ENCODE measurements at places on chromosomes 12 and 14.

DNA sequence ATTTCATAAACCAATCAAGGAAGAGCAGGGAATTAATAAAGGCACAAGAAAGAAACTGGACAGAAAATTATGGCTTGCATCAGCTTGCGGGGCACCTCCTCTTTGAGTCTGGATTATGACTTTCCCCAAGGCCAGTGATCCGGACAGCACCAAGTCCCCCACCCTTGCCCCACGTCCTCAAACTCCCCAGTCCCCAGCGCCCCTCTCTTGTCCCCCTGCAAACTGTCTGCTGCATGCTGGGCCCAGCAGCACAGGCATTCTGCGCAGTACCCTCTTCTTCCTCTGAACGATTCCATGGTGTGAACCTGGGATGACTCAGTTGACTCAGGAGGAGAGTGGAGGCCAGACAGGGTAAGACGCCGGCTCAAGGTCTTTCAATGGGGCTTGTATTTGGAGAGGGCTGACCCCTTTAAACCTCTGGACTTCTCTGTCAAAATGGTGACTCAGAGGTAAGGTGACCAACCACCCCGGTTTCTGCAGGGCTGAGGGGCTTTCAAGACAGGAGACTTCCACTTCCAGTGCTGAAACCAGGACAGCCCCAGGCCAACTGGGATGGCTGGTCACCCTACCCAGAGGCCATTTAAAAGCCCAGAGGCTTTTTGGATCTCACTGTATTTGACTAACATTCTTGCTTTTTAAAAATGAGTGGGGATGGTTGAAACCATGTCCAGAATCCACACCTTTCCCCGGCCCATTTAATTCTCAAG lies 13.5 kb downstream of the C14orf132 start:
- DNase-seq: no peak

DNA sequence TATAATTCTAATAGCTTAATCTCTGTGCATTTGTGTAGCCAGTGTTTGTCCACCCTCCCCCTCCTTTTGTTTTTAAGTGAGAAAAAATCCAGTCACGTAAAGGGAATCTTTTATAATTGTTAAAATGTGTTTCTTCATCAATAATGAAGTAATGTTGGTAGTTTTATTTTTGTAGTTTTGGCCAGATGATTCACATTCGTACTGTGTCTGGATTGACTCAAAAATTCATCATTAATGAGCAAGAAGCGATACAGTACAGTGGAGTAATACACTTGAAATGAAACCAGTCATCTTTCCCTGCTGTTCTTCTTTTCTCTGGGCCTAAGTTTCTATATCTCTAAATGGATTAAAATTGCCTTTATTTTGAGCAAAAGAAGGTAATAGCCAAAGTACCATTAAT lies 86.5 kb downstream of the SRGAP1 start:
- no peak for DNase-seq

DNA sequence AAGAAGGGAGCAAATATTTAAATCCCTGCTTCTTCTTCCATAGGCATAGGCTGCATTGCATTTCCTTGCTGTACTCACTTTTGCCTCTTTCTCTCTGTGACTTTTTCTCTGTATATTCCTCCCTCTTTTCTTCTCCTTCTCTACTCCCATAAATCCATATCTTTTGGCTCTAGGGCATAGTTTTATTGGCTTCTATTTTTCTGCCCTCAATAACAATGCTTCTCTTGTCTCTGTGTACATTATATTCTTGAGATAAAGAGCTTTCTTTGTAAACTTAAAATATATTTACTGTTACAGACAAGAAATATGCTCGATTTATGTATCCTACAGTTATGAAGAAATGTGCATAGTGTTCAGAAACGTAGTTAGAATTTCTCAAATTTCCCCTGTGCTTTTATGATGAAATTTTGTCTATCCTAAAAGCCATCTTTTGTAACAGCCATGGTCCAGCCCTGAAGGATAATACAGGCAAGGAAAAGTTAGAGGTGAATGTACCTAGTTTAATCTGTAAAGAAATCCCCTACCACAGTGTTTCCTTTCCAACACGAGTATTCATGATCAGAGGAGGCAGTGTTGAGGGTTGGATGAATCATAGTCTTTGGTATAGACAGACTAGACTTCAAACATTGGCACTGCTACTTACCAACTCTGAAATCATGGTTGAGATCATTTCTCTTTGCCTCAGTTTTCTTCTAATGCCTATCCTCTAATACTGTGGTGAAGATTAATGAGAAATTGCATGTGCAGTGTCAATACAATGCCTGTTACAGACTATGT lies 173.3 kb upstream of the FAR2 start:
- no peak for DNase-seq

DNA sequence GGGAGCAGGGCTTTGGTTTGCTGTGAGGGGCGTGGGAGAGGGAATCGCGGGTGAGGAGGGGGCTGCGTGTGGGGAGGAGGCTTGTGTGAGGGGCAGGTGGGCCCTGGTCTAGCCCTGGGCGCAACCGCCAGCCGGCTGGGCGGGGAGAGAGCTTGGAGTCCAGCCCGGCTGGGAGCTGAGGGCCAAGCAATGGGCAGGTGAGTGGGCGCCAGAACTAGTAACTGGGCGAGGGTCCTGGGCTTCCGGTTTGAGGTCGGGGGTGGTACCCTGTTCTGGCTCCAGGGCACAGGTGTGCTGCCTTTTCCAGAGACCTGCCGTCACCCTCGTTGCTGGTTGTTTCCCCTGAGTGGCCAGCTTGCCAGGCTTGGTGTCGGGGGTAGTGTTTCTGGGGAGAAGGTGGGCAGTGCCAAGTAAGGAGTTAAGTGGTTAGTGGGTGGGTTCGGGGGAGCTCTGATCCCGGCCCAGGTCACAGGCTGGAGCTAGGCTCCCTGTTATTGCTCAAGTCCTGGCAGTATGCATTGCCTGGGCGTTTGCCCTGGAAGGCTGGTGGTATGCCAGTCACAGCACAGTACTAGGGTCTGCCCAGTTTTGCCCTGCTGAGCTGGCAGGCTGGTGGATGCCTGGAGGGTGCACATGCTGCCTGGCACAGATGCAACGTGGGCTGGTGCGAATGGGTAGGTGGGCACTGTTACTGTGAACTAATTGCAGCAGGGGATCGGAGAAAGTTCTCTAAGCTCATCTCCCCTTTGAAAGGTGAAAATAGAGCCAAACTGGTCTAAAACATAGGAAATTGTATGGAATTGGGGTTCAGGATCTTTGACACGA lies 683 bp downstream of the CIPC start:
- no peak for DNase-seq

- DNase-seq: no peak
Measured at GRCh38 chr14:22003461-22003860, 329.8 kb upstream of the OR4E1 start.
